ENCODE measurements at places on chromosomes 16 and 17.

GRCh38 chr17:8226536-8227237 lies 16.3 kb upstream of the AURKB start:
- DNase-seq: no peak

DNA sequence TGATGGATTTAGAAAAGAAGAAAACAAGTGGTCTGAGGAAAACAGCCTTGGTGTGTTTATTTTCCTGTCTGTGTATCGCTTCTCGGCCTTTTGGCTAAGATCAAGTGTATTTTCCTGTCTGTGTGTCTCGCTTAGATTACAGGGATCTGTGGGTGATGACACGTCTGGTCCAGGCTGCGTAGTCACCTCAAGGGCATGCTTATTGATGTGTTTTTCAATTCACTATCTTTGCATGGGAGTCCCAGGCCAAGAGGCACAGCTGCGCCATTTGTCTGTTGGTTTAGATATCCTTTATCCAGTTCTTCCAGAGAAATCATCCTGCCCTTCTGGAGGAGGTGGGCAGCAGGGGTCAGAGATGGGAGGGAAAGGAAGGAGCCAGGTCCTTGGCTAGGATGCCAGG lies 47.1 kb upstream of the STH start:
- no peak for DNase-seq

DNA sequence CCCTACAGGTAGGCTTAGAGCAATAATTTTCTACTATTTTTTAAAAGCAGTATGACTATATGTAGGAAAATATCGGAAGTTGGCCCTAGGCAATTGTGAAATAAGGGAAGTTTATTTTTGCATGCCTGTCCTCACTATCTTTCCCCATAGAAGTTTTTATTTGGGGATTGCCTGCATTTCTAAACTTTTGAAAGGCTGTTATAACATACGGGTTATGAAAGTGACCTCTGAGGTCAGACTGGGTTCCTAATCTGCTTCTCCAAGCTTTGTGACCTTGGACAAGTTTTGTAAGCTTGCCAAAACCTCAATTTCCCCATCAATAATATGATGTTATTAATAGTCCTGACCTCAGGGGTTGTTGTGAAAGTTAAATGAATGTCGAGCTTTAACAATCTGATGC lies 67.1 kb downstream of the ARHGAP44 start:
- DNase-seq: no peak

- no peak for DNase-seq
Observed at GRCh38 chr16:51151435-51151960, 428 bp upstream of the SALL1 start.
